ENCODE measurements at places on chromosomes 3 and 15.

GRCh38 chr3:151787626-151788025, 26.3 kb upstream of the AADAC start:
- no peak for DNase-seq

DNA sequence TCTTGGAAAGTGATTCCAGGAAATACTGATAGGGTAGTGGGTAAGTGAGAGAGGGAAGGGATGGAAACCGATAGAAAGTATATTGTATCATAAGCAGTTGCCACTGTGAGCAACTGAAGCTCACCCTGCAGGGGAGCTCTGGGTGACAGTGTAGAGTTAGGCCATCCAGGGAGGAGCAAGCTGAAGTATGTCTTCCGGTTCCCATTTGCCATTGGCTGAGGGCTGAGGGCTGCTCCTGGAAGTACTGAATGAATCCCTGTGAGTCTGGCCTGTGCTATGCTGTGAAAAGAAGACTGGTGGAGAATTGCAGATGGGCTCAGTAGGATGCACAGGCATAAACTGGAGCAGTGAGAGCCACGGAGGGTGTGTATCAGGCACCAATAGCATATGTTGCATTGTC, 348.3 kb downstream of the MFSD1 start:
- no peak for DNase-seq

DNA sequence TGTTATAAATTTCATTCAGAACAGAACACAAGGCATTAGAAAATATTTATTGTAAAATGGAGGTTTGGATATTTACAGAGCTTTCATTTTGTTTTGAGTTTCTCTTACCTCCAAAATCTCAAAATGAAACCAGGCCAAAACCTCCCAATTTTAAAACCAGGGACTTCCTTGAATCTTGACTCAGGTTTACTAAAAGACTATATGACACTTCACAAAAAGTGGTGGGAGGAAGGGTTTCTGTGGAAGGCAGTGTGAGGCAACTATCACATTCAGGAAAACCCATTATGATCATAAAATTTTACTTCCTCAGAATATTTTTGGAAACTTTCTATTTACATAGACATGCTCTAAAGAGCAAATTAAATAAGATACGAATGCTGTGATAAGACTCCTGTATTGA, 205.8 kb upstream of the EOMES start:
- DNase-seq, result no peak

DNA sequence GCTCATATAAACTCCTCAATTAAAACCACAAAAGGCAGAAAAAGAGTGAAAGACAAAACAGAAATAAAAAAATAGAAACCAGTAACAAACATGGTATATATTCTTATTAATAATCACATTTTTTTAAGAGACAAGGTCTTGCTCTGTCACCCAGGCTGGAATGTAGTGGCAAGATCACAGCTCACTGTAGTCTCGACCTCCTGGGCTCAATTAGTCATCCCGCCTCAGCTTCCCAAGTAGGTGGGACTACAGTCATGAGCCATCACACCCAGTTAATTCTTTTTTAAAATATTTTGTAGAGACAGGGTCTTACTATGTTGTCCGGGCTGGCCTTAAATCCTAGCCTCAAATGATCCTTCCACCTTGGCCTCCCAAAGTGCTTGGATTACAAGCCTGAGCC, 37.1 kb downstream of the FAM240A start:
- DNase-seq, result no peak

- no peak for DNase-seq
These were observed 10.5 kb downstream of the C15orf61 start for GRCh38 chr15:67531379-67531914.

DNA sequence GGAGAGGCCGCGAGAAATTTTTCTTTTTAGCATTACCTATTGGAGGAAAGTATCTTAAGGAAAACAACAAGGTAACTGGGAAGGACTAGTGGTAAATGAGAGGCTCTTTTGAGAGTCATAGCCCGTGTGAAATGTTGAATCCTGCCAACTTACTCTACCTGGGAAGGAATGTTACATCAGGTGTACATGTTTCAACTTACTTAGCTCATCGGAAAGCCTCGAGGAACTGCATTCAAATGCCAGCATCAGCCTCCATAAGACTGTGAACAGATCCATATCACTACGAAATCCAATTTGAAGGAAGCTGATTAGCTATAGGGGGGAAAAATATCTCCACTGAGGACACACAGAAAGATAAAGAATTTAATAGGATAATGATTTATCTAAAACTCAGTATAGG, 72.3 kb upstream of the PDZRN3 start:
- no peak for DNase-seq

- DNase-seq, result no peak
These were observed 139.4 kb downstream of the OPA1 start for GRCh38 chr3:193732391-193732790.

- no peak for DNase-seq
These were observed 75.5 kb downstream of the CCR1 start for GRCh38 chr3:46132565-46132964.

GRCh38 chr15:56369234-56369633, 4.0 kb downstream of the TEX9 start:
- no peak for DNase-seq

GRCh38 chr3:45528429-45528828, 66.1 kb upstream of the LIMD1 start:
- peak; percentile 25 for DNase-seq

- DNase-seq, result no peak
These were observed 60.9 kb upstream of the ATP11B start for GRCh38 chr3:182732232-182733015.

GRCh38 chr3:139974809-139975425, 39.9 kb downstream of the CLSTN2 start:
- no peak for DNase-seq

GRCh38 chr3:52238761-52239701, at the start of gene TWF2:
Gene TWF2 (minus strand): TSS chr3:52239158. CDS start chr3:52239016, 142 bp downstream.
- DNase-seq, result peak; percentile 75

DNA sequence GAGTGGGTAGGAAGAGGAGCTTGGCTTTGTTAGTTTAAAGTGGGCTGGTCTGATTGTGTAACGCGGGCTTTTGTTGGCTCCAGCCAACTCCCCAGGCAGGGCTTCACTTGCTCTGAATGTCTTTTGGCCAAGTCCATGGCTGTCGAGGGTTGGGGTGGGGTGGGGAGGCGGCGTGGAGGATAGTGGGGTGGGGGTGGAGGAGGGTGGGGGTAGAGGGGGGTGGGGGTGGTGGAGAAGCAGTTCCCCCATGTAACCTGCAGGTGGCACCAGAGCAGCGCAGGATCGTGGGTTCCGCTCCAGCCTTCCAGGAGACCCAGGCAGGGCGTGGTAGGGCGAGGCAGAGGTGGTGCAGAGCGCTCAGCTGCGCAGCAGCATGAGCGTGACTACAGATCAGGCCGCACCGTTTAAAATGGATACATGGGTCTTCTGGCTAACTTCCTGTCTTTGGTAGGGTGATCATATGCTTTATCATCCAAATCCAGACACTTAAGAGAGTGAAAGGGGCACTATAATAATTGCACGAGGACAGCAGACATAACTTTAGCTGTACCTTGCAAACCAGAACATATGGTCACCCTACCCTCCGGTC, 28.3 kb downstream of the GOLGA6A start:
- peak; percentile 60 for DNase-seq

DNA sequence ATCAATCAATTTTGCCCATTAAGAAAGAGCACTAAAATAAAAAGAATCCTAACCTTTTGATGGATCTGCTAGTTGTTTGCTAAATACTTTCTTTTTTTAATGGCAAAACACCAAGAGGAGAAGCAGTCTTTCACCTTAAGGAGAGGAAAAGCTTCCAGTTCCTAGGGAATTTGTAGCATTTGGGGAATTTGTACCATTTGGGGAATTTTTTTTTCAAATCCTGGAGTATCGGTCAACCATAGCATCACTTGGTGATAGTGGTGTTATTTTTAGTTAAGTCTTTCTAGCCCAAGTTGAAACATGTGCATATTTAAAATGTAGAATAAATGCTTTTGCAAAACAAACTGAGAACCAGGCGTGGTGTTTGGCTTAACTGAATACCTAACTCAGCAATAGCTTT, 117.5 kb upstream of the SEMA6D start:
- DNase-seq, result no peak

- DNase-seq, result no peak
These were observed 134.2 kb upstream of the NSMCE3 start for GRCh38 chr15:29403772-29404171.

GRCh38 chr3:191120447-191121298, 78.4 kb upstream of the OSTN start:
- DNase-seq, result no peak

GRCh38 chr3:71805199-71805598, 20.3 kb upstream of the PROK2 start:
- DNase-seq, result no peak

DNA sequence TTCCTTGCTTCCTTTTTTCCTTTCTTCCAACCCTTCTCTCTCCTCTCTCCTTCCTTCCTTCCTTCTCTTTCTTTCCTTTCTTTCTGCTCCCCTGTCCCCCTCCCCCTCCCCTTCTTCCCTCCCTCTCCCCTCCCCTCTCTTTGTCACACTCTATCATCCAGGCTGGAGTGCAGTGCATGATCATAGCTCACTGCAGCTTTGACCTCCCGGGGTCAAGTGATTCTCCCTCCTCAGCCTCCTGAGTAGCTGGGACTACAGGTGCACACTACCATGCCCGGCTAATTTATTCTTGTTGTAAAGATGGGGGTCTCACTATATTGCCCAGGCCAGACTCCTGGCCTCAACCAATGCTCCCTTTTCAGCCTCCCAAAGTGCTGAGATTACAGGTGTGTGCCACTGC, 18.7 kb downstream of the NFKBIZ start:
- no peak for DNase-seq

DNA sequence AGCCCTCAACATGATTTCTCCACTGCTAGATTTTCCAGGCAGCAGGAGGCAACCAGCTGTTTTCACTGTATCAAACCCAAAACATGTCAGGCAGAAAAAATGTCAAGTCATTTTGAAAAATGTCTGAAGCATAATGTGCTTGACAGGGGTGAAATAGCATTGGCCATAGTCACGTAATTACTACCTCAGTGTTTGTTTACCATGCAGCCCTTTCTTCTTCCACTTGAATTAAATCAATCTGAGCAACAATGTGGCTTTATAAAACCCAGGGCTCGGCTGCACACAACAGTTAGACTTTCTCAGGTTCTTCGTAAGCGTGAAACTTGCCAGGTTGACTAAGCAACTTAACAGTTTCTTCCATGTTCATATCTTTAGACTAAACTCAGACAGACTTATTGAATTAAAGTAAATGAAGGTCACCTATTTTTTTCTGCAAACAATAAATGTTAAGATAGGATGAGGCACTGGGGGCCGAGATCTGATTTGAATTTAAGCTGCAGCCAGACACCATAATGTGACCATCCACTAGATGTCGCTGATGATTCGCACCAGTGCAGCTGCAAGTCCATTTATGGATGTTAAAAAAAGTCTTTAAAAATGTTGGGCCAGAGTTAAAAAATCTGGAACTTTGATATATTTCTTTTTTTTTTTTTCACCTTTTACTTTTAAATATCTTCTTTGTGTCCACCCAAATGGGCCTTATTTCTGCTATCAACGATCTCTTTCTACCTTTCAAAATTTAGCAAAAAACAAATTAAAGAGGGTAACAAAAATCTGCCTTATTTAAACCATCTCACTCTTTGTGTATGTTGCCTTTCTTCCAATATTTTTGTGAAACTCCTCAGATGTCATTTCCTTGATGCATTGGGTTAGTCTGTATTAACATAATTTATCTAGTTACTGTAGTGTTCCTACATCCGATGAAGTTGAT, 305.9 kb downstream of the CACNA2D3 start:
- no peak for DNase-seq

DNA sequence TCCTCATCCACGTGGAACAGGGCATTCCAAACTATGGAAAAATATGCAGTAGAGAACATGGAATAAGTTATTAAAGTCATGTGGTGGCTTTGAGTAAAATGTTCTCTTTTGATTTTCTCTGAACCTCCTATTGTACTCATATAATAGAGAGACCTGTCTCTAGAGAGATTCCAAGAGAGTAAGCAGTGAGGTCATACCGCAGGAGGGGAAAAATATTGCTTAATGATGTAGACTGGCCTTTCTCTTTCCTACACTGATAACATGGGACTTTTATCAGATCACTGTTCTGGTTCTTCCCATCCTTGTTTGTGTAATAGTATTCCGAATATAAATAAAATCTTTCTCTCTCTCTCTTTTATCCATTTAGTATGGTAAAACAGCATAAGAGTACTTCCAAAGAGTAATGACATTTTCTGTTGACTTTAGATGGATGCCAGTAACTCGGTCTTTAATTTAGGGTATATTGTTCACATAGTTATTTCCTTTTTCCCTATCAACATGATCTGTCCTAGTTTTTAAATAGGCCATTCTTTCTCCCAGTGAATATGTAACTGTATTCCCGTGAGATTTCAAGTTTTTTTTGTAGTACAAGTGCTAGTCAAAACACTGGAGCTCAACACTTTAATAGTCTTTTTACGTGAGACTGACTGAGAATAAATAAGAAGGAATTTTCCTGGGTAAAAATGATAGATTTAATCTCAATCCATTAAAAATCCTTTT, 814.0 kb upstream of the LMCD1 start:
- no peak for DNase-seq

DNA sequence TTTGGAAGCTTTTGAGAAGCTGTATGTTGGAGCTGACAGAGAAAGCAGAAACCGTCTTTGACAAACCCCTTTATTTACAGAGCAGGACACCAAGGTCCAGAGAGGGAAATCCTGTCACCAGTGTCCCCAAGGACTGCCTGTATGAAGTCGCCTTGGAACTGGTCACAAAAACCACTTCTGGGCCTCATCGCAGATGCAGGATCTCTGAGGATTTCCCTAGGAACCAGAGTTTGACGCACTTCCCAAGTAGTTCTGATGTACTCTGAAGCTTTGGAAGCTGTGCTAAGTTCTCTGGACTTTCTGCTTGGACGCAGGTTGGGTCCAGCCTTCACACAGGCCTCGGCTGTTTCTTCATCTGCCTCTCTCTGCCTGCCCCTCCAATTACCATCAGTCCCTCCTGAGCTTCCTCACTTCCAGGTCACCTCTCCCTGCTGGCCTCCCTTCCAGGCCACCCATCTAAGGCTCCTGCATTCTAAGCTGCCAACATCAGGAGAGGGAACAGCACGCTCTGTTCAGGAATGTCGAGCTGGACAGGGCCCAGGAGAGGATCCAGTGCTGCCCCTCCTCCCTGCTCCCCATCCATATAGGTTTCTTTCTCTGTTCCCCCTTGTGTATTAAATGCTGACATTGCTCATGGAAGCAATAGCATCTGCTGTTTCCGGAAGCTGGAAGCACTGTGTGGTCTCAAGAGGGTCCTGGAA, 270.8 kb downstream of the OPA1 start:
- DNase-seq, result no peak

DNA sequence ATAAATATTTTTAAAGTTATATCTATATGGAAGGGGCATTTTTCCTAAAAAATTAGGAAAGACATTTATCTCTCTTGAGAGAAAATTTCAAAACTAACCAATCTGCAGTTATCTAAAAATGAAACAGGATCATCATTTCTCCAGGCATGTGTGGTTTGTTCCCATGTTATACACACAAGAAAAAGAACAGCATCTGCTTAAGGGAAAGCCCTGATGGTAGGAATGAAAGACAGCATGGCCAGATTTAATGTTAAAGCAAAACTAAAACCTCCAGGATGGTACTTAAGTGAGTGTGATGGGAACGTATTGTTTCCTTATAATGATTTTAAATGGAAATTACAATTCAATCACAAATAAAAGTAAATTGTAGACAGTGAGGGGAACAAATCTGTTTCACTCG, 46.2 kb upstream of the GYG1 start:
- DNase-seq, result no peak

Measured in activated CD4-positive, alpha-beta T cell treated with anti-CD3 and anti-CD28 coated beads, Interleukin-2, amount 50 U/mL, for 24 hours (primary cell).